ENCODE measurements at places on chromosomes 1 and 21. TPM values are rescaled to one million over a fixed set of nuclear protein-coding genes. Genes with fewer than 3 reads are reported as not detected.

Gene RGS16
- total RNA-seq = not detected

Gene ZNF593OS
- total RNA-seq = not detected

Gene NR5A2
- not detected for total RNA-seq

Gene ZNF683
- total RNA-seq = not detected

Gene OR2T33
- total RNA-seq = not detected

Gene CLDN17
- not detected for total RNA-seq

GRCh38 chr1:95982711-95983110 lies 738.9 kb upstream of the PTBP2 start:
- no peak for DNase-seq

GRCh38 chr1:62744611-62745577 lies 39.0 kb upstream of the ATG4C start:
- DNase-seq = no peak

- no peak for DNase-seq
Measured at GRCh38 chr1:207858281-207858680, 52.6 kb downstream of the CD34 start.

DNA sequence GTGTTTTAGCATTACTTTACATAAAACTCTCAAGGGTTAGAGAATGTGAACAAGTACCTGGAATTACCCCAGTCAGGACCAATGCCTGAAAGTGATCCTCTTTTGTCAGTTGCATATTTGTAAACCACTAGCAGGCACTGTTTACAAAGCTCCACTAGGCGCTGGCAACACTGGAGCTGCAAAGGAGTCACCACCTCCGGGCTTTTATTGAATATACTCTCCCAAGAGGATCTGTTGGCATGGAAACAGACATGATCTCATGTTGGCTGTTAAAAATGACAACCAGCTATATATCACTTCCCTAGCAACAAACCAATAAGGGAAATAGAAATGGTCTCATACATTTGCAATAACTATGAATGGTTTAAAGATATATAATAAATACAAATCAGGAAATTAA lies 116.0 kb downstream of the TTLL7 start:
- peak; percentile 84 for DNase-seq

- no peak for DNase-seq
Measured at GRCh38 chr1:109188781-109189180, 24.9 kb upstream of the SARS1 start.

GRCh38 chr1:61481315-61481715 lies 243.6 kb downstream of the TM2D1 start:
- DNase-seq = no peak

DNA sequence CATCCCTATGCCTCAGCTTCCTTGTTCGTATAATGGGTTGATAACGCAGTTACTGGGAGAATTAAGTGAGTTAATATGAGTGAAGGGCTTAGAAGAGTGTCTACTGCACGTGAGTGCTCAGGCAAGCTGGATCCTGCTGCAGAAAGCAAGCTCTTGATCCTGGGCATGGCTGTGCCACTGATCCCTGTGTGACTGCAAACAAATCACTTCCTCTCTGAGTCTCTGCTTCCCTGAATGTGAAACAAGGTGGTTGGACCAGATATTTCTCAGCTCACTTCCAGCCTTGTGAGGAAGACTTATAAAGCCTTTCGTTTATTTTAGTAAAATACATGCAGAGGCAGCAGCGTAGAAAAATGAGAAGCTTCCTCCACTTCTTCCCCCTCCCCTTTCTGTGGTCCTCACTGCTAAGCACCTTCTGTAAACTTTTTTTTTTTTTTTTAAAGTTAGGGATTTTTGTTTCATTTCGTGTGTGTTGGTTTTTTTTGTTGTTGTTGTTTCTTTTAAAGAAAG lies 13.8 kb downstream of the PSEN2 start:
- no peak for DNase-seq

All from LHCN-M2 (cell line).